ENCODE measurements at places on chromosomes 3 and 15.
A peak's percentile ranks its signal among the peaks of the same experiment; 100 is the strongest.

DNA sequence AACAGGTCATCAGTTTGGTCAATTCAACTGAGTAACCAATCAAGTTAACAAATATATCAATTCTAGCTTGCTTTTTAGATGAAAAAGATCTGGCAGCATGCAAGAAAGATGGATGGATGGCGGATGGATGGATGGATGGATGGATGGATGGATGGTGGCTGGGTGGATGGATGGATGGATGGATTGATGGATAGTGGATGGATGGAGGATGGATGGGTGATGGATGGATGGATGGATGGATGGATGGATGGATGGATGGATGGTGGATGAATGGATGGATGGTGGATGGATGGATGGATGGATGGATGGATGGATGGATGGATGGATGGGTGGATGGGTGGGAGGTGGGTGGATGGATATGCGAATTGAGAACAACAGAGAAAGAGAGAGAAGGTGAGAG, 303.7 kb upstream of the IGF1R start:
- DNase-seq = no peak

GRCh38 chr3:8755564-8756237, 13.7 kb downstream of the OXTR start:
- no peak for DNase-seq

DNA sequence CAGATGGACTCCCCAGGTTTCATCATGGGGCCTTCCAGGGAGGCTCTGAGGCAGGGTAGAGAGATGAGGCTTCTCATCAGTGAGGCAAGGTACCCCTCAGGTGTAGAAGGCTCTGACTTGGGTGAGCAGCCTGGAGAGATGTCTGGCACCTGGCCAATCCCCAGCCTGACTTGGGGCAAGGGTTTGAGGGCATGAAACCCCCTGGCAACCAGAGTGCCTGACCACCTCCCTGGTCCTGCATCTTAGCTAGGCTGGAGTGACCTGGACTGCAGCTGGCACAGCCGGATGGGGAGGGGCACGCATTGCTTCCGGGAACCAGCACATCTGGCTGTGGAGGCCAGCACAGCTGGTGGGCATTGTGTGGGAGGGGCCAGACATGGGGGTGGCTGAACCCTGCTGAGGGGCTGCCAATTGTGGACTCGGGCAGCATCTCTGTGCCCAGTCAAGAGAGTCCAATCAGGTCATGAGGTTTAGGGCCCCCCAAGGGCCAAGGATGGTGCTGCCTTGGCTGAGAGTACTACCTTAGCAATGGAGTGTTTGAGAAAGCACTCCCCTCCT, 1.9 kb downstream of the ZBTB47 start:
- DNase-seq = no peak

DNA sequence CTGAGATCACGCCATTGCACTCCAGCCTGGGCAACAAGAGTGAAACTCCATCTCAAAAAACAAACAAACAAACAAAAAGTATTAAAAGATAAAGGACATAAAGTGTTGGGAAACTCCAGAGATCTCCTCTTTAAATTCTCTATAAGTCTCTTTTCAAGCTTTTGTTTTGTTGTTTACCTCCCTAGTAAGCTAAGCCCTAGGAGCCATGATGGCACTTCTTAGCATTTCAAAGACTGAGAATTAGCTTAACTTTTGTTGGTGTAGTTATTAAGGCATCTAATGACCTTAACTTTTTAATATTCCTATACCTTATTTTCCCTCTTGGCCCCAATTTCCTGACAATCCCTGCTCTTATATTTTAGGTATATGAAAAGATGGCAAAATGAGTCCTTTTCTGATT, 157.3 kb downstream of the ZNF609 start:
- DNase-seq = no peak

GRCh38 chr3:12891985-12892839, 50.8 kb upstream of the RPL32 start:
- no peak for DNase-seq

DNA sequence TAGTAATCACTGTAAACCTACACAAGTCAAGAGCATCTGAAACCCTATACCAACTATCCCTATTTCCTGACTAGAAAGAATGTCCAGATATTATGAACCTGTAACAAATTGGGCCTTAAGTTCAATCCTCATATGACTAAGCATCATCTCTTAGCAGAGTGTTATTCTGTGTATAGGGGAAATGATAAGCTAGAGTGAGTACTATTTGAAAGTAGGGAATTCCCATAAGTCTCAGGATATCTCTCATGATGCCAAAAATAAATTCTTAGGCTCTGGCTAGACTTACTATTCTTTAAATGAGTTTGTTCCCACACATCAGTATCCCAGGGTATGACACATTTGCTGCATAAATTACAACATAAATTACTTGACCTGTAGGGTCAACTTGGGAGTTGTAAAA, 15.3 kb downstream of the MRPL47 start:
- no peak for DNase-seq

DNA sequence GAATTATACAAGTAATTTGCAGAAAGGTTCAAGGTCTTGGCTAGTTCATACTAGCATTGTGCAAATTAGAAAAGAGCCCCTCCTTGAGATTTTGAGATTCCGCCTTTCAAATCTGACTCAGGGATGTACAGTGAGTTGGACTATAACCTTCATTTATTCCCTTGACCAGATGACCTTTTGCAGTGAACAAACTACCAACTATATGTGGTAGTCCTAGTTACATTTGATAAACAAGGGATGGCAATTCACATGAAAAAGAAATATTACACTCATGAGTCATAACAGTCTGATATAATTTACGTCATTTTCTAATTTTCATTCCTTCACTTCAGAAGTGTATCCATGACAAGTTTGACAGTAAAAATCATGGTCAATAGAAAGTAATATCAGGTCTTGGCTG, 860.4 kb downstream of the ROBO1 start:
- DNase-seq = no peak

- no peak for DNase-seq
These were observed 771.1 kb upstream of the GRM7 start for GRCh38 chr3:6089780-6090179.

- DNase-seq = no peak
These were observed 34.7 kb downstream of the ZNF445 start for GRCh38 chr3:44442596-44443309.

GRCh38 chr15:66153549-66154415, 99.8 kb downstream of the MEGF11 start:
- DNase-seq = no peak

DNA sequence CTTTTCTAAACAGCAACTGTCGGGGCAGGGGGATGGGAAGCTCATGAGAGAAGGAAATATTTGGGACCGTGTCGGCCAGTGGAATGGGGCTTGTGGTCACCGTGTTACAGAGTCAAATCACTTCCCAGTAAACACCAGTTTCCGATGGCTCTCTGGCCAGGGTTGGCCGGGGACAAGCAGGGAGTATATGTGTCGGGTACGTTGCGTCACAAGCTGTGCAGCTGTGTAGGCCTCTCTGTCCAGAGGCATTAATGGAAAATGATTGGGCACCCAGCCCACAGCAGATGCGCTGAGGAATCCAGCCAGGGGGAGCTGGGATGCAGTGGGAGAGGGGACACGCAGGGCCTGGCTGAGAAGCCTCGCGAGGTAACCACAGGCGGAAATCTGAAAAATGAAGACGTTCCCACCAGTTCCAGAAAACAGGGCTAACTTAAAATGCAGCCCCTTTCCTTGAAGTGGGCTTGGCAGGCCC, 15.8 kb upstream of the ALDH1A3 start:
- peak; percentile 47 for DNase-seq

GRCh38 chr3:191383124-191383523, 52.8 kb upstream of the UTS2B start:
- no peak for DNase-seq

DNA sequence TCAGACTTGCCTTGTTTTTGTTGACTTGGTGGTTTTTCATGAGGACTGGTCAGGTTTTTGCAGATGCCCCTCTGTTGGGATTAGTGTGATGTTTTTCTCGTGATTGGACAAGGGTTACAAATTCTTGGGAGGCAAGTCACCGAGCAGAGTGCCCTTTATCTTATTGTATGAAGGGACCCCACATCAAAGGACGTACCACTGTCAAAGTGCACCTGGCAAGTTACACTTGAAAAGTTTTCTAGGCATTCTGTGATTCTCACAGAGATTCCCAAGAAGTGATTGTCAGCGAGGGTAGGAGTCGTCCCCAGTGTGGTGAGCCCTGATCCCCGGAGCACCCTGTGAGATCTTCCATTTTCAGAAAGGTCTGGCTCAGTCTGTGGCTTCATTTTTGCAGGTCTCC, 110.1 kb downstream of the POLR2M start:
- DNase-seq = no peak

DNA sequence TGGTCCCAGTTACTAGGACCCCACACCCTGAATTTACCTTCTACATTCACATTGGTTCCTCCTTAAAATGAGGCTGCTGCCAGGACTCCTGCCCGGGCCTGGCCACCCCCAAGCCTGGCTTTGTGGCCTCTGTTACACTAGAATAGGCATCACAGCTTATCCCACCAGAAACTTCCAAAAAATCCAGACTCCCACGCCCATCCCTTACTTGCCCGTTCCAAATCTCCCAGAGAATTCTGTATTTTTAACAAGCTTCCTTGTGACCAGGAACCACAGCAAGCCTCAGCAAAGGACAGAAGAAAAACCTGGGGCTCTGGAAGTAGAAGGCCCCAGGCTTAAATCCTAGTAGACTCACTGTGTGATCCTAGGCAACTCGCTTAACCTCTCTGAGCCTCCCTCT, 36.0 kb upstream of the SLC6A1 start:
- no peak for DNase-seq

DNA sequence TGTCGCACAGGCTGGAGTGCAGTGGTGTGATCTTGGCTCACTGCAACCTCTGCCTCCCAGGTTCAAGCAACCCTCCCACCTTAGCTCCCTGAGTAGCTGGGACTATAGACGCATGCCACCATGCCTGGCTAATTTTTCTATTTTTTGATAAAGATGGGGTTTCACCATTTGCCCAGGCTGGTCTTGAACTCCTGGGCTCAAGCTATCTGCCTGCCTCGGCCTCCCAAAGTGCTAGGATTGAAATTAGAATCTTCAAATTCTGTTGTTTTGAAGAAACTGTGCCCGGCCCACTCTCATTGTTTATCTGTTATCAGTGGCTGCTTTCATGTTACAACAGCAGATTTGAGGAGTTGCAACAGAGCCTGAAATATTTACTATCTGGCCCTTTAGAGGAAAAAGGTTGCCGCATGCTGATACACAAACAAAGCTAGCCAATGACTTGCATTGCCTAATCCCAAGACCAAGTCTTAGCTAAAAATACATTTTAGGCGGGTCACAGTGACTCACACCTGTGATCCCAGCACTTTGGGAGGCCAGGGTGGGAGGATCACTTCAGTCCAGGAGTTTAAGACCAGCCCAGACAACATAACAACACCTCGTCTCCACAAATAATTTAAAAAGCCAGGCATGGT, 43.2 kb upstream of the PPP4R2 start:
- DNase-seq = no peak

DNA sequence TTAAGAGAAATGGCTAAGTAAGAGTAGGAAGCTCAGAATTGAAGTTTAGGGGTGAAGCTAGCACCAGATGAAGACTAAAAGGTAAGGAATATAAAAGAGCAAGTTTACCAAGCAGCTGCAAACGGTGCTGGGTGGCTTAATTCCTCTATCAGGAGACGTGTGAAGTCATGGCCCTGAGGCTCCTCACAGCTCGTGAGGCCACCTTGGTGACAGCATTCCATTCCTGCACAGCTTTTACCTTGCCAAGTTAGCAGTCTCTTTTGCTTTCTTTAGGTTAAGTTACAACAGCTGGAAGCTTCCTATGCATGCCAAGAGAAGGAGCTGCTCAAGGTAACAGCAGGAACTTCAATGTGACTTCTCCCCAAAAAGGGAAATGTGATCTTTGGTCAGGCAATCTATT, 6.4 kb downstream of the TMCO5A start:
- no peak for DNase-seq

DNA sequence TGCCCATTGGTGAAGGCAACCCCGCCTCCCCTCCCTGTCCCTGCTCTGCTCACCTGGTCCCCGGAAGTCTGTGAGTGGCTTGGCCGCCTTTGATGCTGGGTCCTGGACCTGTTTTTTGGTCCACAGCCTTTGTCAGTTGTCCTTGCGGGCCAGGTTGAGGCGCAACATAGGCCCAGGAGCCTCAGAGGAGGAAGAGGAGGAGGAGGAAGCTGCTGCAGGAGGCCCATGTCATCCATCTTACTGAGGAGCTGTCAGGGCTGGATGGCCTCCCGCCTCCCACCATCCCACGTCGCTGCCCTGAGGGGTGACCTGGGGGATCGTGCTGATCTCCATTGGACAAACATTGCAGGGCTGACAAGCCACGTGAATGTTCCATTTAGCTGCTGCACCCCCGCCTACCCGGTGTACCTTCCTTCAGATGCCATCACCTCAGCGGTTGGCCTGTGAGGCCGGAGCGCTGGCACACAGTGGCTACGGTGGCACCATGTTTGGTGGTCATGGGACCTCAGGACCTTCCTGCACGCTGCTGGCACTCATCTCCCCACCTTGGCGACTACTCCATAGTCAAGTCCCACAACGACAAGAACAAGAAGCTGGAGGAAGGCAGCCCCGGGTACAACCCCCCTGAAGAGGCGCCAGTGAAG, 106.3 kb downstream of the SMAD6 start:
- DNase-seq = no peak

- DNase-seq = no peak
These were observed 78.0 kb upstream of the RARB start for GRCh38 chr3:25349828-25350724.

DNA sequence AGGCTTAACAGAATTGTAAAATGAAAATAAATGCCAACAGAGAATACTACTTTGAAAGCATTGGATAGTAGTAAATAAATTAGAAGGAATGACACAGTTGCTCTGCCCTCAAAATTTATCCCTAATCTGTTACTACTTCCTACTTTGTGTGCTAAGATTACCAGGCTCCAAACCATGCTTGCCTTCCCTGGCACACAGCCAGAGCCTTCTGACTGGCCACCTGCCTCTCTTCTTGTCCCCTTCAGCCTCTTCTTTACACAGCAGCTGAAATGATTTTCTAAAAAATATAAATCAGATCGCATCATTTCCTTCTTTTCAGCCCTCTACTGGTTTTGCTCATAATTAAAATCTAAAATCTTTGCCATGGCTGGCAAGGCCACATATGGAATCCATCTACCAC, 334.1 kb downstream of the FHIT start:
- DNase-seq = no peak

DNA sequence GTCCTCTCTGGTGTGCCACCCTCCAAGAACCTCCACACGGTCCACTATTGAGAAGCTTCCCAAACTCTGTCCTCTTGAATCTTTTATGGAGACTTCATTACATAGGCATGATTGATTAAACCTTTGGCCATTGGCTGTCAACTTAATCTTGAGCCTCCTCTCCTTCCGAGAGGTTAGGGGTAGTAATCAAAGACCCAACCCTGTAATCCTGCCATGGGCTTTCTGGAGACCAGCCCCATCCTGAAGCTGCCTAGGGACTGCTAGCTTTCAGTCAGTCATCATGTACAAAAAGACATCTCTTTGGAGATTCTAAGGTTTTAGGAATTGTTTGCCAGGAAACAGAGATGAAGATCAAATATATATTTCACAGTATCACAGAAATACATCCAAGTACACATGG, 37.0 kb downstream of the APH1B start:
- no peak for DNase-seq

- no peak for DNase-seq
These were observed 95.3 kb upstream of the HES1 start for GRCh38 chr3:194040516-194041273.

GRCh38 chr3:169348929-169349621, 314.4 kb downstream of the MECOM start:
- DNase-seq = no peak

GRCh38 chr3:172707030-172707429, 3.8 kb downstream of the NCEH1 start:
- no peak for DNase-seq

GRCh38 chr3:217948-218347, 21.4 kb downstream of the CHL1 start:
- no peak for DNase-seq

Data from RWPE2 (cell line).